ENCODE measurements at places on chromosomes 3 and 15.

- DNase-seq: no peak
Measured at GRCh38 chr3:104132566-104133403, 1233.9 kb upstream of the ALCAM start.

DNA sequence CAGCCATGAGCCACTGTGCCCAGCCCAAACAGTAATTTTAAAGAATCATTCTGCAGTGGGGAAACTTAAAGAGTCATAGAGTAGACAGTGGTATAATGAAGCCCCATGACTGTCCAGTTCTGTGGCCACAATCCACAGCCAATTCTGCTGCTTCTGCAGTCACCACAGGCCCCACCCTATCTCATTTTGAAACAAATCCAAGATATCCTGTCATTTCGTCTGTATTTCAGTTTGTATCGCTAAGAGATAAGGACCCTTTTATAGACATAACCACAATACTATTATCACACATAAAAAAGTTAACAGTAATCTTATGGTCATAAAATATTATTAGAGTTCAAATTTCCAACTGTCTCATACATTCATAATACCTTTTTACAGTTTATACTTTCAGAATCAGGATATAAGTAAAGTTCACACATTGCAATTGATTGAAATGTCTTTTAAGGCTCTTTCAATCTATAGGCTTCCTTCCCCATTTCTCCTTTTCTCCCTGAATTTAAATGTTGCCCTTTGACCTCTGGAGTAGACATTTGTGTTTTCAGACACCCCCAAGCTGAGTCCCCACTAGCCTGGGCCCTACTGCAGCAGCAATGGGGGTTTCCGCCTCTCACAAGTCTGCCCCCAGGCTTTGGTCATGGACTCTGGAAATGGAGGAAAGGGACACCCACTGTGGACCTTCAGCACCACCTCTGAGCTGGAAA lies 4.2 kb upstream of the NUP210 start:
- DNase-seq: no peak

- DNase-seq: no peak
Measured at GRCh38 chr3:12816521-12817342, 20.3 kb downstream of the CAND2 start.

GRCh38 chr3:72652395-72652794 lies 195.8 kb downstream of the SHQ1 start:
- DNase-seq: no peak
